ENCODE measurements at places on chromosomes 5 and 9.

GRCh38 chr9:110110154-110110553 is 97.8 kb downstream of the C9orf152 start:
- DNase-seq, result no peak

GRCh38 chr5:21809611-21810010 is 1043.5 kb downstream of the CDH12 start:
- no peak for DNase-seq

GRCh38 chr9:18834740-18835361 is 198.2 kb downstream of the SAXO1 start:
- DNase-seq, result no peak

- DNase-seq, result no peak
Observed at GRCh38 chr9:127504887-127505251, 53.6 kb downstream of the LRSAM1 start.

DNA sequence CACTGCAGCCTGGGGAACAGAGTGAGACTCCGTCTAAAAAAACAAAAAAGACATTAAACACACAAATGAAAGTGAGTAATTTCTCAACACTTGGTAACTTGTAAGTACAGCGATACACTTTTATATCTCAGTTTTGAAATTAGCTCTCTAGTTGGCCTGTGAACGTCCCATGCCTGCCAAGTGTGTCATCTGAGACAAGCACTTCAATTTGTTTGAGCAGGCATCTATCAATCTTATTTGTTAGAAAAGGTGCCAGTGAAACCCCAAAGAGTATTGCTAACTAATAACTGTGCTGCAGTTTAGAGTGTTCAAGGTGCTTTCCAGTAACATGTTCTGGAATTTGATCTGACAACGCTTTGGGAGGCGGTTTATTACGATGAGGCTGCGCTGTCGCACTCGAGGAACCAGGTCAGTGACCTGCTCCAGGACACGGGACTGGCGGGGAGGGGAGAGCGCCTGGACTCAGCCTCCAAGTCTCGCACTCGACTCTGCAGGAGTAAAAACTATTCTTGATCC is 1.1 kb upstream of the SPIN1 start:
- DNase-seq, result no peak

DNA sequence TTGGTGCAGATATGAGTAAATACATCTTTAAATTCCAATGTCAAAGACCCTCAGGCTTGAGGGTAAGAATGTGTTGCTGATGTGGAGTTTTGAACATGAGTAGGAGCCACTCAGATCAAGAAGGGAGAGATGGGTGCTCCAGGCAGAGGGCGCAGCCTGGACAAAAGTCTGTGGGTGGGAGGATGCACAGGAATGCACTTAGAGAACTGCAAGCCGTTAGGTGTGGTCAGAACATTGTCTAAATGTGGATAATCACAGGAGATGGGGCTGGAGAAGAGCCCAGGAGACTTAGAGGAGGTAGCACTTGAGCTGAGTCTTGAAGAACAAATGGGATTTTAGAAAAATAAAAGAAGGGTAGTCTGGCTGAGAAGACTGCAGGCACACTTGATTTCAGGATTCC is 255.5 kb downstream of the PAPPA start:
- DNase-seq, result no peak

- DNase-seq, result no peak
Observed at GRCh38 chr5:142716963-142717362, 31.1 kb upstream of the FGF1 start.

GRCh38 chr5:158055111-158055501 is 196.2 kb upstream of the CLINT1 start:
- no peak for DNase-seq

DNA sequence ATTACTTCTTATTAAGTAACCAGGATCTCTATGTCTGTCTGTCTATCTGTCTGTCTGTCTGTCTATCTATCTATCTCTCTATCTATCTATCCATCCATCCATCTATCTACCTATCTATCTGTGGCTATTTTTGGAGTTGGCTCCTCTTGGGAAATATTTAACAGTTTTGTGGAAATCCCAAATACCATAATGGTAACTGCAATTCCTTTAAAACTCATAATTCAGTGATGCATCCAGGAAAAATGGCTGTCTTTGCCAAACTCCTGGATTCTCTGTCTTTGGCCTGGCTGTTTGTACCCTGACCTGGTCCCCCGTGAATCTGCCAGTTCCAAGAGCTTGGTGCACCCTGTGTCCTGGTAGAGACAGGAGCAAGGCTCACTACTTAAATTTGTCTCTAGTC is 197.0 kb downstream of the PCSK1 start:
- DNase-seq, result no peak
